ENCODE measurements at places on chromosomes 5 and 9.
A peak's percentile ranks its signal among the peaks of the same experiment; 100 is the strongest.

DNA sequence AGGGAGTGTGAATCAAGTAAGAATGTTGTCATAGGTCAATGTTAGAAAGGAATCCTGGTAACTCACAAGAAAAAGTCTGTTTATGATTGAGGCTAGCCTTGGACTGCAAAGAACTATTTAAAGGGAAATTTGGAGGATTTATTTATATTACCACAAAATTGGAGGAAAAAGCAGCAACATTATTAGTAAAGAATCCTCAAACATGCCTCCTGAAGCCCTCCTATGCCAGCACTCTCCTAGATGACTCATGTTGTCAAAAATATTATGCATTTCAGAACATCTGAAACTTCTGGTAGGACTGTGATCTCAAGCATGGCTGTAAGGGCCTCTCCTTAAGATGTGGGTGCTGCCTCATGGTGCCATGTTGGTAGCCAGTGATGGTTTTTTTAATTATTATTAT, 628.5 kb downstream of the CHSY3 start:
- DNase-seq, result no peak

- no peak for DNase-seq
Observed at GRCh38 chr5:160926428-160926827, 74.4 kb upstream of the ATP10B start.

- DNase-seq, result no peak
Observed at GRCh38 chr5:112776301-112776856, 38.7 kb downstream of the APC start.

GRCh38 chr9:129177443-129177790, 644 bp downstream of the IER5L start:
- DNase-seq, result no peak

DNA sequence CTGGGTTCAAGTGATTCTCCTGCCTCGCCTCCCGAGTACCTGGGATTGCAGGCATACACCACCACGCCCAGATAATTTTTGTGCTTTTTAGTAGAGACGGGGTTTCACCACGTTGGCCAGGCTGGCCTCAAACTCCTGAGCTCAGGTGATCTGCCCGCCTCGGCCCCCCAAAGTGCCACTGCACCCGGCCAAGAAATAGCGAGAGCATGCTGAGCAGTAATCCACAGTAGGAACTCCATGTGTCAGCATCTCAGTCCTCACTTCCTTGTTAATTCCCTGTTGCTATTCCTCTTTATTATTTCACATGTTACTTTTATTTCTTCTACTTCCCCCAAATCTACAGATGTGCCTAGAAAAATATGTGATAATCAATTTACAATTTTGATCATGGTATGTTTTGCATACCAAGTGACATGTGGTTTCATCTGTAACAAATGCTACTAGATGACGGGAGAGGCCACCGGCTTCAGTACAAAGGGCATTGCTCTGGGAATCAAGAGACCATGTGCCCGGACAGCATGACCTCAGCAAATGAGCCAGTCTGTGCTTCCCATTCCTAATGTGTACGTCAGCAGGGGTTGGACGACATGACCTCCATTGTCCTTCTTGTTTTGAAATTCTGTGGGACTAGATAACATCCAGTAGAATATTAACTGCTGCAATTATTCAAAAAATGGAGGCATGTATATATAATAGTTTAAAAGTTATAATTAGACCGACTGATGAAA, 61.6 kb downstream of the FNBP1 start:
- no peak for DNase-seq

GRCh38 chr9:7111413-7111812, 353.6 kb downstream of the KDM4C start:
- DNase-seq, result no peak

DNA sequence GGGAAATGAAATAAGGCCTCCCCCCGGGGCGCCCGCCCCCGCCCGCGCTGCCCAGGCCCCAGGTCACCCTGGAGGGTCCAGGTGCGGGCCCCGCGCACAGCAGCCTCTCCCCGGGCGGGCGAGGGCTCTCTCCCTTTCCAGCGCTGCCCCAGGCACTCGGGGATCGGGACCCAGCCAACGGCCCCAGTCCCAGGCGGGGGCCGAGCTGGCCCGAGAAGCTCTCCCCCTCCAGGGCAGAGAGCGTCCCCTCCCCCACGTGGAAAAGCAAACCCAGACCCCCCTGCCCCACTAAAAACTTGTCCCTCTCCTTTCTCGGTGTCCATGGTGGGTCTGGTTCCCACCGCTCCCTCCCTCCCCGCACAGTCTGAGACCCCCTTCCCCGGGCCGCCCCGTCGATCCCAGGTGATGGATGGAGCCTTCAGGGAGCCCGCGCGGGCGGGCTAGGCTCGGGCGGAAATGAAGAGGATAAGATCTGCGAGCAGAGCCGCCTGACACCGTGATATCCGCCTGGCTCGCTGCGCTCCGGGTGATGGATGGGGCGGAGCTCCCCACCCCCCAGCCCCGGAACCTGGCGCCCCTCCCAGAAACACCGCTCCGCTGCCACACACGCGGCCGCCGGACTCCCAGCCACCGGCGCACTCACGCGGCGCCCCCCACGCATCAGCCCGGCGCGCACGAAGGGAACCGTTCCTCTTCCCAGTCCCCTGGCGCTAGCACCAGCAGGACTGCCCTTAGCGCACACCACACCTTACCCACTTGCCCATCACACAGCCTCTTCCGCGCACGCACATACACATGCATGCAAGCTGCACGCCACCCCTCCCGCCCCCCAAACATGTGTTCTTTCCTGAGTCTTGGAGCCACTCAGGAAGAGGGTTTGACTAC, 81.7 kb upstream of the ZBTB43 start:
- peak; percentile 80 for DNase-seq

- DNase-seq, result no peak
Observed at GRCh38 chr5:75365740-75366139, 28.7 kb downstream of the HMGCR start.

DNA sequence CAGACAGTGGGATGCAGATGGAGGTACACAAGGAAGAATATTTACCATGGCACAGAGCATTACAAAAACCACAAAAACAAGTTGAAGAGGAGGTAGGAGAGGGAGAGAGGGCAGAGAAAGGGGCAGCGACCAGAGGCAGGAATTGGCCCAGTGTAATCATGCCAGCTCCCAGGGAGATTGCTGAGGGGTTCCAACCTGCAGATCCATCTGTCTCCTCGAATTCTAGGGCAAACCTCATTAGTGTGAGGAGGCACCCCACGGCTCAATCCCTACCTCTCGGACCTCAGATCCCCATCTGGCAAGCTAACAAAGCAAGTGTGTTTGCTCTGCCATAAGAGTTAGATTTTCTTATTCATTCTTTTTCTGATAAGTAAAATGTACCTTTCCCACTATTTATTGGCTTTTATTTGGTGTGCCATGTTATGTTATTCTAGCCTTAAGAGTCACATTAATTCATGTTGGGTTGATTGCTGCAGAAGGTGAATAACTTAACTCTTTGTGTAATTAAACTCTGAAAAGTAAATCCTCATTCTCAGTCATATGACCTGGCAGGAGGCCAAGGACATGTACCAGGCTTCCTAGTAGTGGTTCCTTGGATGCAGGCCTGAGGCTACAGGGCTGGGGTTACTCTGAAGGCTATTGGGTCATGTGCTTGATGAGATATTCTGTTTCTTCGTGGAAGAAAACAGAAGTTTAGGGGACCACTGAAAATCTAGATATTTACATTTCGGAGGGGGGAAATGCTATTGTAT, 315.2 kb upstream of the ATP10B start:
- no peak for DNase-seq

- no peak for DNase-seq
Observed at GRCh38 chr9:19896161-19896560, 107.3 kb upstream of the SLC24A2 start.

- DNase-seq, result no peak
Observed at GRCh38 chr5:146378986-146379385, 40.3 kb downstream of the POU4F3 start.

DNA sequence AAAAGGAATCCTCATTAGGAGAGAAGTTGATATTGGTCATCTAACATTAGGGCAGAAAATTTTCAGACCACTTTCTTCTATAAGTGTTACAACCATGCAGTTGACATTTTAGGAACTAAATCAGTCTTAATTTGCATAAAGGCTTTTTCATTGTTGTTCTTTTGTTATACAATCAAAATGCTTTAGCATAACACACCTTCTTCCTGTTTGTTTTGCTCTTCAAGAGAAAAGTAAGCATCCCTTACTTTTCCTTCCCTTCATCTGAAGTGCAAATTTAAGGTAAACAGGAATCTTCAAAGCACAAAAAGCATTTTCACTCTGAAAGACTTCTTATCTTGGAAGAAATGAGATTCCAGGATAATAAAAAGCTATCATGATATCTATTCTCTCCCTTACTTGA, 273.6 kb downstream of the PTPRD start:
- no peak for DNase-seq

- no peak for DNase-seq
Observed at GRCh38 chr9:91174772-91175171, 186.9 kb downstream of the AUH start.

GRCh38 chr5:15821506-15821905, 321.5 kb downstream of the FBXL7 start:
- no peak for DNase-seq

GRCh38 chr5:154058055-154059038, 19.6 kb downstream of the MFAP3 start:
- no peak for DNase-seq

DNA sequence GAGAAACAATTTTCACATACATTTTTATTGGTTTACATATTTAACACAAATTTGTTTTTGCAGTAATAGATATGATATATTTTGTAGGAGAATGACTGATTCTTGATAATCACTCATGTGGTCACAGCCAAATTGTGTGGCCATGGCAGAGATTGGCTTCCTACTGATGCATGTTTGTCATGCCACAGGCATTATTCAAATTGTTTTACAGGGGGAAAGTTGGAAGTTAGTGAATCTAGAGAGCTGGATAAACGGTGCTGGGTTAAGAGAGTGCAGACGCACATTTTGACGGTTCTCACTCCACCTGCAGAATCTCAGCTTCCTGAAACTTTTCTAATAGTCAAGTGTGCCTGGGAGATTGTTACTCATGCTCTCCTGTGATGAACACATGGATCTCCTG, 91.1 kb upstream of the FBN2 start:
- DNase-seq, result no peak

GRCh38 chr9:23551929-23552707, 273.9 kb downstream of the ELAVL2 start:
- DNase-seq, result no peak

GRCh38 chr5:127153521-127153920, 80.2 kb upstream of the C5orf63 start:
- DNase-seq, result no peak

GRCh38 chr9:70880535-70880934, 240.9 kb downstream of the TRPM3 start:
- DNase-seq, result no peak

- DNase-seq, result no peak
Observed at GRCh38 chr9:105194234-105194633, 50.2 kb upstream of the SLC44A1 start.

DNA sequence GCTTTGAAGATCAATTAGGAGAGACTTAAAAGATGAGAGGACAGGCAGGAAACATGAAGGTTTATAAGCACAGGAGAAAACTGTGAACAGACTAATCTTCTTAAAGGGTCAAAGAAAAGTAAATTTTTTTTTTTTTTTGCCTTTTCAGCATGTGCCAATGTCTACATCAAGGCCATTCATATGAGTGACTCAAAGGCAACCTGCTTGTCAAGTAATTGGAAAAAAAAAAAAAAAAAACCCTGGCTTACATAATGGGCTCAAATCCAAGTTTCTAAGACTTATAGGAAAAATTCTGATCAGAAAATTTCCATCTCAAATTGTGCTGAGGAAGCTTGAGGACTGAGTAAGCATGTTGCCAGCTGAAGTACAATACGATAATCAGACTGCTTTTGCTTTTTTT, 15.9 kb downstream of the PPP2R2B start:
- no peak for DNase-seq

- DNase-seq, result no peak
Observed at GRCh38 chr9:132646726-132647125, 23.1 kb downstream of the DDX31 start.

GRCh38 chr9:33295571-33295970, 5.3 kb downstream of the NFX1 start:
- DNase-seq, result peak; percentile 62

DNA sequence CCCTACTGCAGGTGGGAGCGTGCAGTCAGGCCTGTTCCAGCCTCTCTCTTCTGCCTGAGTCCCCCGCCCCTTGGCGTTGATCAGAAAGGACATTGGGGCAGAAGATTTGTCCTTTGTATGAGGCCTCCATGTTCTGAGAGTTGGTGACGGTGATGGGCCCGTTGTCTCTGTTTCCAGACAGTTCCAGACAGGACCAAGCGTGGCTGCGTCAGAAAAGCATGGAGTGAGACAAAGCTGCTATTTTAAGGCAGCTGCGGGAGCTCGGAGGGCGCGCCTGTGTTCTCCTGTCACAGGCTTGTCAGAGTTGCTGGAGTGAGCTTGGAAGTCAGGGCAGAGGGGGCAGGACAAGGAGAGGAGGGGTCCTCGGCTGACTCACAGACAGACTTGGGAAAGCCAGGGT, 32.1 kb upstream of the SH3PXD2B start:
- DNase-seq, result no peak

DNA sequence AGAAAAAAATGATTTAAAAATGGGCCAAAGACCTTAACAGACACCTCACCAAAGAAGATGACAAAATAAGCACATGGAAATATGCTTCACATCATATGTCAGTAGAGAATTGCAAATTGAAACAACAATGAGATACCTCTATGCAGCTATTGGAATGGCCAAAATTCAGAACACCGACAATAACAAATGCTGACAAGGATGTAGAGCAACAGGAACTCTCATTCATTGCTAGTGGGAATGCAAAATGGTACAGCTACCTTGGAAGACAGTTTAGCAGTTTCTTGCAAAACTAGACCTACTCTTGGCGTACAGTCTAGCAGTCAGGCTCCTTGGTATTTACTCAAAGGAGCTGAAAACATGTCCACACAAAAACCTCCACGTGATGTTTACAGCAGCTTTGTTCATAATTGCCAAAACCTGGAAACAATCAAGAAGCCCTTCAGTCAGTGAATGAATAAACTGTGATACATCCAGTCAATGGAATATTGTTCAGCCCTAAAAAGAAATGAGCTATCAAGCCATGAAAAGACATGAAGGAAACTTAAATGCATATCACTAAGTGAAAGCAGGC, 10.5 kb upstream of the MVB12B start:
- no peak for DNase-seq

- DNase-seq, result no peak
Observed at GRCh38 chr5:89280103-89281037, 397.4 kb upstream of the MEF2C start.

DNA sequence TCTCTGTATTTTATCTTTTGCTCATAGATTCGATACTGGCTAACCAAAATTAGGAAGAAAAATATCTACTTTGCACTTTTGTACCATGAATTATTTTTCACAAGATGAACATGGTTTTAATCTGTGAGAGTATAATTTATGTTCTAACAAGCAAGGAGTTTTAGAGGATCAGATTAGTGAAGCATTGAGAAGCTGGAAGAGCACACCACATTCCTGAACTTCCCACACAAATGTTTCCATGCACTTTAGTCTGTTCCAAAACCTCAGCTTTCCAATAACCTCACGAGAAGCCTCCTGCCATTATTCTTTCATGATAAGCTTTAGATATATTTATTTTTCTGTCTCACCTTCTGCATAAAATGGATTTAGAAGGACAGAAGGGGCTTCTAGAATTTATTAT, 98.7 kb upstream of the MPDZ start:
- no peak for DNase-seq

GRCh38 chr9:91534374-91534773, 110.7 kb upstream of the NFIL3 start:
- no peak for DNase-seq

All from GM10248 (cell line).